NCI-H1092 treated with DMSO at 0.1 percent for 48 hours (cell line): ENCODE measurements at places on chromosomes 7 and 10.
A peak's percentile ranks its signal among the peaks of the same experiment; 100 is the strongest.

DNA sequence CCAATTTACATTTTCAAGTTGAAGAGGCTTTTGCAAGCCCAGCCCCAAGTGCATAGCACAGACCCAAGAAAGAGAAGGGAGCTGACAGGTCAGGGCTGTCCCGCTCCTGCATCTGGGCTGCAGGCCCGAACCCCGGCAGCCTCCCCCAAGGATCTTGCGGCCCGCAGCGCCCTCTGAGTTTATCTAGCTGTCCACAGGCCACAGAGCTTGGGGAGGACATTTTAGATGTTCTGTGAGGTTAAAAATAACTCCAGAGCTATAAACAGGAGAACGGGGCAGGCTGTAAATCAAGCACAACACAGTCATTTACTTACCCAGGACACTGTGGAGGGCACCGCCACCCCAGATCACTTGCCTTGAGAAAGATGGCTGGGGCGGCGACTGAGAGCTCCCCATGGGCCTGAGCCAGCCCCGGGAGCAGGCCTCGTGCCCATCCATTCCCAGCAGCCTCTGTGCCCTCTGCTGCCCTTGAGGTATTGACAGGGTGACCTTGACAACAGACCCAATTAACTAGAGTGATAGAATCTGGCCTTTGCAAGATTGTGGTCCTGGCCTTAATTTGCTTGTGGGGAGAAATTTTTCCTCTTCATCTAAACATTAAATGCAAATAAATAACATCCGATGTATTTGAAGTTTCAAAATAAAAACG, 563.0 kb downstream of the TCERG1L start:
- no peak for DNase-seq

GRCh38 chr10:84291384-84291783, 37.0 kb upstream of the CCSER2 start:
- no peak for DNase-seq

DNA sequence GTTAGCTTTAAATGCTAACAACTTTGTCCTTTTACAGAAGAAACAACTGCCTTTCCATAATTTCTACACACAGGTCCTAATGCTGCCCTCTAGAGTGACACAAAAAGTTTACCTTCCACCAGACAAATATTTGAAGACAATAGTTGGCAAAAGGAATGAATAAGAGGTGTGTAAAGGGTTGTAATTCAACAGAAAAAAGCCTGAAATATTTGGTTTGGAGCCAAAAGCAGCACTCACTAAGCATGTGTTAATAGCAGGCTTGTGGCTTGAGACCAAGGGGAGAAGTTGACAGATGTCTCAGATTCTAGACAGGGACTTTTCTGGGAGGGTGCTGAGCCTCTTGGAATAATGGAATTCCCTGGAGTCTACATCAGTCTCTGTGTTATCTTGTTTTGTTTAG, 156.2 kb upstream of the GALNT17 start:
- no peak for DNase-seq

DNA sequence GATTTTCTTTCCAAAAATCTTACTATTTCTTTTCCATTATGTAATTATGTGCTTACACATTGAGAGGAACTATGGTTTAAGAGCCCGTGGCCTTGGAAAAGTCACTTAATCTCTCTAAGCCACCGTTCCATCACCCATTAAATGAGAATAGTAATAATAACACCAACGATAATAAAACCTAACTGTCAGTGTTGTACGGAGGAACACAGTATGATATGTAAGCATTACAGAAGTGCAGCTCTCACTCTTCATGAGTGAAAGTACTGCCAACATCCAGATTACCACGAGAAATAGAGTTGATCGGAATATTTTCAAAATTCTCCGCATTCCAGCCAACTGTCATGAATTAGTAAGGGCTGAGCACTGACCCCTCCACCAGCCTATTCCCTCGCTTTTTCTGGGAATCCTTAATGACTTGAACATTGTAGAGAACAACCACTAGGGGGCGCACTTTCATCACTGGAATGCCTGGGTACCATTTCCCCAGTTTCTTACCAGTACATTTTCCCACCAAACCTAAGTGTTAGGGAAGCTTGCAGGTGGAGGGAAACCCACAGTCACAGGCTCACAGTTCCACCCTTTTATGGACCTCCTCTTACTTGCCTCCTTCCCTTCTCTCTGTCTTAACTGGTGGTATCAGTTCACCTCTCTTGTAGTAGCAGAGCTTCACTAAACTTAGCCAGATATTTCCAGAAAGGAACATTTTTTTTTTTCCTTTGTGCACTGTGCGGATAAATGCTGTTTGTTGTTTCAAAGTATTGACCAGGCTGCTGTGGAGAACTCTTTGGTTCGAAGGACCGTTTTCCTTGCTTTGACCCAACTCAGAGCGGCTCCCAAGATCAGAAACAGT, 27.8 kb downstream of the NKX2-3 start:
- peak; percentile 58 for DNase-seq

DNA sequence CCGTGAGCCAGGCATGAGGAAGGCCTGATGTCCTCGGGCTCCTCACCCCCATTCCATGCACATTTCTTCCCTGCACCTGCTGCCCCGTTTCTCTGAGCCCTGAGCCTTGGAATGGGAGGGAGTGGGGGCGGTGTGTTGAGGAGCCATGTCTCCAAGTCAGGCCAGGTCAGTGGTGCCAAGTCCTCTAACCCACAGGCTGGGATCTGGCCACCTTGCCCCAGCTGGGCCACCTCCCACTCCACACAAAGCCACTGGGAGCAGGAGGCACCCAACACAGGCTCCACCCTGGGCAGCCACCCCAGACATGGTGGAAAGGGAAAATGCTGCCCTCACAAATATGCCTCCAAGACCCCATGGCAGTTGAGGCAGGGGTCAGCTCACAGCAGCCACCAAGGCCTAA, 27.7 kb downstream of the ZCCHC24 start:
- DNase-seq = no peak

DNA sequence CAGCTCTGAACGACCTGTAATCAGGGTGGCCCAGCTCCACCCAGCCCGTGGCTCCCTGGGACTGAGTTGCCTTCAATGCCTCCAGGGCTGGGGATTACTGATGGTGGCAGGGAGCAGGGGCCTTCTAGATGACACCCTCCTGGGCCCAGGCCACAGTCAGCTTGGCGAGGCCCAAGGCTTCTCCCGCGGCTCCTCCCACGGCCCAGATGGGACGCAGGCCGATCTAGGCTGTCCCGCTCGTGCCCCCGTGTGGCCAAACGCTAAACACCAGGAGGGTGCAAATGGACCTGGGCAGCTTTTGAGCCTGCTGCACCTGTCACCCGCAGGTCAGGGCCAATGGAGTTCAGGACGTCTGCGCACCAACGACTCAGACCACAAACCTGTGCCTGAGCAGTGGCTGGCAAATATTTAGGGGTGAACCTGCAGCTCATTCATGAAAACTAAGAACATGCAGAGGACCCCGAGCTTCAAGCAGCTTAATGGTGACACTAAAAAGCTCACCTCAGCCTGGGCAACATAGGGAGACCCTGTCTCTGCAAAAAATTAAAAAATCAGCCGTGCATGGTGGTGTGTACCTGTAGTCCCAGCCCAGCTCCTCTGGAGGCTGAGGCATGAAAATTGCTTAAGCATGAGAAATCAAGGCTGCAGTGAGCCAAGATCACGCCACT, 43.2 kb downstream of the ASB13 start:
- DNase-seq = peak; percentile 77
